ENCODE measurements at places on chromosomes 6 and 20.

- DNase-seq = no peak
Observed at GRCh38 chr6:95294043-95294442, 283.3 kb upstream of the MANEA start.

DNA sequence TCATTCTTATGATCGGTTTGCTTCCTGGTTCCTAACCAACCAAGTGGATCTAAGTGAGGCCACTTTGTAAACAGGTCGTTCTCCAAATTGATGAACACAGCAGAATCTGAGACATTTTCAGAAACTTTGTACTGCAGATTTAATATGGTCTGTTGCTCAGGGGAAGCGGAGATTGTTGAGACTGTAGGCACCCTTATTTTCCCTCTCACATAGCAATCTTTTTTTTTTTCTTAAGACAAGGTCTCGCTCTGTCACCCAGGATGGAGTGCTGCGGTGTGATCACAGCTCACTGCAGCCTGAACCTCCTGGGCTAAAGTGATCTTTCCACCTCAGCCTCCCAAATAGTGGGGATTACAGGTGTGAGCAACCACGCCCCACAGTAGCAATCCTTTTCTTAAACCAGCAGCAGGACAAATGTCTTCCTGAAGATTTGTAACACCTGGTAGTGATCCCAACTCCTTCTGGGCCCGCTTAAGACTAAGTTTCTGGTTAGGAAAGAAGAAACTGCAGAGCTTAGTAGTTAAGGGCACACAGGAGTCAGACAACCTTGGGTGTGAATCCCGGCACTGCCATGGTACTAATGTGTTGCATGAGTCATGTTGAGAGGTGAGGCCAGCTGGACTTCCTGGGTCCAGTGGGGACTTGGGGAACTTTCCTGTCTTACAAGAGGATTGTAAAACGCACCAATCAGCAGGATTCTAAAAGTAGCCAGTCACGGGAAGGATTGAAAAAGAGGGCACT, 48.4 kb upstream of the EZR start:
- no peak for DNase-seq

GRCh38 chr20:63006540-63007359, at the start of gene BHLHE23:
Gene BHLHE23 (minus strand): TSS chr20:63006964. CDS start chr20:63006774, 190 bp downstream.
- no peak for DNase-seq

GRCh38 chr20:3239867-3240775, 1.1 kb upstream of the SLC4A11 start:
- no peak for DNase-seq

DNA sequence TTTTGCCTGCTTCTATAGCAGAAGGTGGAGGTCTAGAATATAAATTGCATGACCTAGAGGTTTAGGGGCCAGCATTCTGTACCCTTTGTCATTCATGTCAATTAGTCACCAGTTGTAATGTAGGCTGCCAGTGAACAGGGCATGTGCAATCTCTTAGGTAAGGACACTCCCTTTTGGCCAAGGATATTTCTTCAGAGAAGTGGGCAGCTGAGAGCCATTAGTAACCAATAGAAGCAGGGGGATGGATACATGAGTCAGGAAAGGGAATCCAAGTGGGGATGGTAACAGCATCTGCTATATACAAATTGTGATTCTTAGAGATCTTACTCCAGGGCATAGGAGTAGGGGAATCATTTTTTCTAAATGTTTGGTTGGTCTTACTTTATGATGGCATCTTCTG, 494.2 kb upstream of the JAG1 start:
- no peak for DNase-seq

GRCh38 chr20:16459019-16459700, 114.1 kb downstream of the KIF16B start:
- DNase-seq = no peak

GRCh38 chr6:13987400-13987865, 62.7 kb downstream of the RNF182 start:
- no peak for DNase-seq

GRCh38 chr6:7910298-7910653, 312 bp downstream of the TXNDC5 start:
- no peak for DNase-seq

DNA sequence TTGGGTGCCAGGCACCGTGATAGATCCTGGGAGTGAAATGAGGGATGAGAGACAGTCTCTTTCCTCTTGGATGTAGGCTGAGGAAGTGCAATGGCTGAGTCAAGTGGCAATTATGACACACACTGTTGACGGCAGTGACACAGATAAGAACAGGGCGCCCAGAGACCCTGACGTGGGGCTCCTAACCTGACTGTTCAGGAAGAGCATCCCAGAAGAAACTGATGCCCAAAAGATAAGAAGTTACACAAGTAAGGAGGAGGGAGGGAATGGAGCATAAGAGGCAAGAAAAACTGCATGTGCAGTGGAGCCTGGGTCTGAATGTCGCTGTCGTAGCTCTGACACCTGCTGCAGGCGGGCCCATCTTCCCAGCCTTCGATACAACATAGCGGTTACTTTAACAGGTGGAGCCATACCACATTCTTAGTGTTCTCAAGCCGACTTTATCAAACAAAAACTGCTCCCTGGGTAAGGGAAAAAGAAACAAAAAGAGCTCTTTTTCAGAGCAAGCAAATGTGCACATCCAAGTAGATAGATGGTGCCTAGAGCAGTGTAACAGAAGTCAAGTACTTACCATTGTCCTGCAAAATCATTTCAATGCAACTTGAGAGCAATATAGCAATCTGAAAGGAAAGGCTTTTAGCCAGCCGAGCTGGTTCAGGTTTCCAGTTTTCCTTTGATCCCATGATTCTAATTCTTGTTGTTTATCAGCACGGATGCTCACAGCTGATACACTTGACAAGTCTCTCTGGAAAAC, 463.9 kb upstream of the JARID2 start:
- DNase-seq = no peak

GRCh38 chr6:114276783-114277182, 66.0 kb downstream of the HS3ST5 start:
- no peak for DNase-seq

GRCh38 chr6:163646133-163646532, 231.6 kb downstream of the QKI start:
- no peak for DNase-seq

GRCh38 chr6:160895562-160895961, 96.0 kb upstream of the MAP3K4 start:
- DNase-seq = no peak

GRCh38 chr20:45792317-45793118, 764 bp downstream of the DNTTIP1 start:
- DNase-seq = no peak

DNA sequence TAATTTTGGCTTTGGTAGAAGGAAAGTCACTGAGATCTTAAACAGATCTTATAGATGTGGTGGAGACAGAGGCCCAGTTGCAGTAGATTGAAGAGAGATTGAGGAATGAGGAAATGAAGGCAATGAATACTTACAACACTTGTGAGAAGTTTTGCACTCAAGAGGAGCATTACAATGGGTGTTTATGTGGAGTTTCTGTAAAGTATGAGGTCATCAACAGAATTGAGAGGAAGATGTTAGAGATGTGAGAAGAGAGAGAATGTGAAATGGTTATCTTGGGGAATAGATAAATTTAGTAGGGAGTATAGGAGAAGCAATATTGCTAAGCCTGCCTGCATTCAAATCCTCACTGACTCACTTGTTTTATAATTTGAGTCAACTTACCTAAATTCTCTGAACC, 83.4 kb downstream of the GFRAL start:
- no peak for DNase-seq

DNA sequence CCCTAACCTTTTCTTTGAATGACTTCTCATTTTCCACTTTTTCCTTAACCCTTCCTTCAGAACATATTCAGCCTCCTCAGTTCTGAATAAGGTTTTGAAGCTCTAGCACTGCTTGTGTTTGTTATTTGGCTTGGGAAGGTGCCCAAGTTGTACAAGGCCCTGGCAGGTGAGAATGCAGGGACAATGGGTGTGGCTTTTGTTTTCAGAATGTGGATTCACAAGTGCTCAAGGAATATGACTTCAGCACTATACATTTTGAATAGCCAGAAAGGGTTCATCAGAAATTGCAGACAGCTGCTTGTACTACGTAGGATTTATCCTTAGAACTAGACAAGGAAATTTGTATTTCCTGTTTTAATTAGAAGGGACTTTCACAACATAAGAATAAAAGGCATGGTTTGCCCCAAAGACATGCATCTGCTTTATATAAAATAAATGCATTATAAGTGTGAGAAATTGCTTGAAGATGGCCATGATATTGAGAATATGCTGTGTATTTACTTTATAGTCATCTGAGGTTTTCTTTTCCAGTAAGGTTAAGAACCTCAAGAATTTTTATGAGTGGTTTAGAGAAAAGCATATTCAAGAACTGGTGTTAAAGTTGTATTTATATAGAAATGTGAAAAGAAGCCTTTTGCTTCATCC, 29.3 kb upstream of the PRDM1 start:
- DNase-seq = no peak

DNA sequence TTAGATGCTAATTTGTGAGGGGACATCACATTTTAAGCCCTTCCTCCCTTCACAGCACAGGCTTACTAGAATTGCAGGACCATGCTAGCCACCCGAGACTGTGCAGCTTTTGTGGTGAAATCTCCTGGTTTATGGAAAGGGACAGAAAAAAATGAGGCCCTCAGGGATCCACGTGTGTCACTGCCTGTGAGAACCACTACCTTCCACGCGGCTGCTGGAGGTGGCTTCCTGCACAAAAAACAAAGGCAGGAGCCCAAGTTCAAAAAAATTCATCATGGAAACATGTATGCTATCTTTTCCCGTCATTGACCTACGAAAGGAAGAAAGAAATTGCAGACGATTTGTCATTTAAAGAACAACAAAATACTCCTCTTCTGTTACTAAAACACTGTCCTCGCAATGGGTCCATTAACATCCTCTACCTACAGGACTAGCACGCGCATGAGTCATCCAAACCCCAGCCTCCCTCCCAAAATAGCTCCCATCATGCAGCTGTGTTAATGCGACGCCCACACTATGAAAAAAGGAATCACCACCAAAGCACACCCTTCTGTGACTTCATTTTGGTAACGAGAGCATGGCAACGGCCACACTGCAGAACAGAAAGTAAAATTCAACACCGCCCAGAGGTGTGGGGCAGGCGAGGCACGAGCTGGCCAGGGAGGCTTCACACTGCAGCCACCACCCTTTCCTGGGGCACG, 45.7 kb downstream of the RAMACL start:
- DNase-seq = no peak

- DNase-seq = no peak
Observed at GRCh38 chr6:131937703-131938631, 13.2 kb downstream of the CCN2 start.

- no peak for DNase-seq
Observed at GRCh38 chr6:38432079-38432478, 207.7 kb downstream of the BTBD9 start.

- DNase-seq = no peak
Observed at GRCh38 chr6:49978332-49979226, 9.2 kb upstream of the DEFB113 start.

- DNase-seq = no peak
Observed at GRCh38 chr6:111580826-111581505, 24.7 kb downstream of the TRAF3IP2 start.

DNA sequence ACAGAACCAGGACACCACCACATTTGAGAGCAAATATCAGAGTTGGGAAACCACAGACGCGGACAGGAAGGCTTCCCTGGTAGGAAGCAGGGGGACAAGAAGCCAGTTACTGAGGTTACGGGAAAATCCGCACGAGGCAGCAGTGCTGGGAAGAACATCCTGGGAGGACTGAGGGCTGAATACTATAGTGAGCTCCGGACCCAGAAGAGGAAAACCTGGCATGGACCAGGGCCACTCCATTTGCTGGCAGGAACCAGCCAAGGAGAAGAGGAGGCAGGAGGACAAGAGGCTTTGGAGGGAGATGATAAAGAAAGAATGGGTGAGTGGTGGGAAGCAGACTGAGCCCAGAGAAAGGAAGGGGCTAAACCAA, 6.1 kb upstream of the DSN1 start:
- no peak for DNase-seq

GRCh38 chr20:53811577-53811976, 217.9 kb upstream of the ZNF217 start:
- DNase-seq = no peak

- no peak for DNase-seq
Observed at GRCh38 chr20:21074605-21075336, 31.4 kb downstream of the LINC00237 start.

DNA sequence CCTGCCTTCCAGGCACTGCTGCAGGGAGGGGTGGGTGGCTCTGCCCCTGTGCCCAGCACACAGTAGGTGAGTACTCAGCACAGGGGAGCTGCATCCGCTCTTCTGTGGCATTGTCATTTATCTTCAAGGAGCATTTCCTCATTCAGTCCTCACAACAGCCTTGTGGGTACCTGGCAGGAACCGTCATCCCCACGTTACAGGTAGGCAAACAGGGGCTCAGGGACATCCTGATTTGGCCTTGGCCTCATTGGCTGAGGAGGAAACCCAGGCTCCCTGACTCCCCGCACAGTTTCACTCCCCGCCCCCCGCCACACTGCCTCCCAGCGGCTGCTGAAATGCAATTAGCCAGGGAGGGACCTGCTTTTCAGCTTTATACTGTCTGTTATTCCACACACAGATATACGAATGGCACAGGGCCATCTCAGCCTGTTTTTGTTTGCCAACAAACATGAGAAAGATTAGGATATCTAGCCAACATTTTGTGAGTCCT, 24.2 kb upstream of the PNPLA1 start:
- DNase-seq = no peak

DNA sequence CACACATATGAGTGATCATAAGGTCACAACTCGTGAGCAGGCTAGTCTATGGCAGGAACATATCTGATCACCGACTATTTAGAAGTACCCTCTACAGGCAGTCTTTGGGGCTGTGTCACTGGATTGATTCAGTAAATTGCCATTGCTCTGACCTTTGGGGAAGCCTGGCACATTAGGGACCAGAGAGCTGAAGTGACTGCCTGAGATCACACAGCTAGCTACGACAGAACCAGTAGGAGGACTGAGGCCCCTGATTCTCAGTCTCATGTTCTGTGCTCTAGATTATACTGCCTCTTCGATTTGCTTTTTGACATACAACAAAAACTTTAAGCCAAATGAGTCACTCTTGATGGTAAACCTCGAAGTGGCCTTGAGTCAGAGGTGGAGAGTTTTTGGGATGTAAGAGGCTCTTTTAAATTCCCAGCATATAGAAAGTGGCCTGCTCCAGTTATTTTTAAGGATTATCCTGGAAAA, 247.5 kb upstream of the SUPT3H start:
- no peak for DNase-seq
